ENCODE measurements at places on chromosomes 5 and 9.

GRCh38 chr9:82206946-82207345 is 218.4 kb downstream of the SPATA31D1 start:
- no peak for DNase-seq

- peak; percentile 73 for DNase-seq
Observed at GRCh38 chr9:35406183-35406959, 83.5 kb upstream of the RUSC2 start.

- DNase-seq = no peak
Observed at GRCh38 chr5:57745029-57745428, 262.4 kb upstream of the ACTBL2 start.

DNA sequence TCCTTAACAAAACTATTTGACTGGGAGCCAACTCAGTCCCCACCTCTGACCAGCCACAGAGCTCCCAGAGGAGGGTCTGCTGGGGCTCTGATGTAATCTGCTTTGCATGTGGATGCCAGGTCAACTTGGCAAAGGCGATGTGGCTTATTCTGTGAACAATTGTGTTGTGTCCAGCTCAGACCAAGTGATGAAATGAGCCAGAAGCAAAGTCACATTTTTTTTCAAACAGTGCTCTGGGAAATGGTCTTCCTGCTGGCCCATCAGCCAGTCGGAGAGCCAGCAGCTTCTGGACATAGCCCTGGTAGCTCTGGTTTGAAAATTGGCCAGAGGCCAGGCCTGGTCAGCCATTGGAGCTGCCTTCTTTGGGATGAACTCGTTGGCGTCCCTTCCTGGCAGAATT is 86.5 kb downstream of the ANGPTL2 start:
- DNase-seq = no peak

DNA sequence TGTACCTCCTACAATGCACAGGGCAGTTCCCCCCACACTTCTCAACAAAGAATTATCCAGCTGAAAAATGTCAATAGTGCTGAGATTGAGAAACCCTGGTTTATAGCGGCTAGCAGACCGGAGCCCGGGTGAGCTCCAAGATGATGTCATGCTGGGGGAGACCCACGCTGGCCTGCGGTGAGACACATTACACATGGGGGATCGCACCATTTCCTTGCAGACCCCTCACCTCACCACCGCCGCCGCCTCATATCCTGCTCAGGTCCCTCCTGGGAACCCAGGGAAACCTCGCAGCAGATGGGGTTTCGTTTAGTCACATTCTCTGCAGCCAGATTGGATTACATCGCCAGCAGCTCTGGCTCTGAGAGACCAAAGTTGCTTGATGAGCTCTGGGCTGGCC is 14.7 kb upstream of the TNC start:
- DNase-seq = no peak

Data from mesothelial cell of epicardium (in vitro differentiated cells).